ENCODE measurements at places on chromosomes 13 and 19.

- DNase-seq = no peak
Measured at GRCh38 chr19:19758164-19758563, 25.3 kb upstream of the ZNF14 start.

GRCh38 chr13:44158098-44158521 is 215.5 kb upstream of the SERP2 start:
- DNase-seq = no peak

GRCh38 chr13:105513448-105513847 is 1022.0 kb downstream of the EFNB2 start:
- no peak for DNase-seq

GRCh38 chr19:4197228-4197624 is 14.7 kb downstream of the ANKRD24 start:
- no peak for DNase-seq

GRCh38 chr19:49488046-49488862 is 846 bp downstream of the RPL13A start:
- DNase-seq = no peak

GRCh38 chr13:74206061-74206561 is 71.9 kb upstream of the KLF12 start:
- DNase-seq = no peak
